Left lobe of liver (tissue), 2 donors: ENCODE measurements at places on chromosomes 2 and 18. TPM values are rescaled to one million over a fixed set of nuclear protein-coding genes. Genes with fewer than 3 reads are reported as not detected.

The COLEC12 gene
- 0.08 TPM for total RNA-seq

The VAMP8 gene
- 69.9 TPM for total RNA-seq

The PLEKHB2 gene
- 10.7 TPM for total RNA-seq

The SP140 gene
- 1.2 TPM for total RNA-seq

The ITPRID2 gene
- total RNA-seq: 96.4 TPM

The EPHA4 gene
- 1.7 TPM for total RNA-seq

The UGT1A3 gene
- total RNA-seq: 52.8 TPM

The SKOR2 gene
- total RNA-seq: not detected

The RBM45 gene
- total RNA-seq: 4.0 TPM

The DSEL gene
- total RNA-seq: 2.5 TPM

The DYNAP gene
- not detected for total RNA-seq

The C2orf68 gene
- total RNA-seq: 15.9 TPM

The CFC1 gene
- total RNA-seq: not detected

The LRRC30 gene
- total RNA-seq: not detected

The UGT1A10 gene
- 0.45 TPM for total RNA-seq

The ADRA2B gene
- 11.4 TPM for total RNA-seq

The APCDD1 gene
- total RNA-seq: 0.58 TPM

The BCL11A gene
- total RNA-seq: 0.50 TPM

The LONRF2 gene
- 0.68 TPM for total RNA-seq

The GPR45 gene
- total RNA-seq: not detected

The LNPK gene
- total RNA-seq: 19.2 TPM

The DAPL1 gene
- not detected for total RNA-seq

The RNF125 gene
- 9.0 TPM for total RNA-seq

The LYPD6 gene
- 0.25 TPM for total RNA-seq

The IL37 gene
- total RNA-seq: not detected

The HRH4 gene
- total RNA-seq: 0.15 TPM

The SLC9A4 gene
- total RNA-seq: not detected

The SPC25 gene
- 0.35 TPM for total RNA-seq

The XIRP2 gene
- total RNA-seq: not detected

The ERMN gene
- not detected for total RNA-seq

The GPBAR1 gene
- 1.3 TPM for total RNA-seq

The KCNE4 gene
- 1.2 TPM for total RNA-seq

The OXER1 gene
- 29.7 TPM for total RNA-seq
